Mesothelial cell of epicardium (in vitro differentiated cells): ENCODE measurements at places on chromosomes 7 and 10. TPM values are rescaled to one million over a fixed set of nuclear protein-coding genes. Genes with fewer than 3 reads are reported as not detected.

- peaks cover 33% of the 10 kb centered on the region for H3K36me3 ChIP-seq
- no peaks in the 10 kb centered on the region for H3K27me3 ChIP-seq
- H3K27ac ChIP-seq, result no peak overlapping the region
- DNase-seq, result no peak
- peaks cover 28% of the 10 kb centered on the region for H3K4me1 ChIP-seq
Measured at GRCh38 chr7:149620961-149621360, 123.4 kb upstream of the ZNF746 start.

DNA sequence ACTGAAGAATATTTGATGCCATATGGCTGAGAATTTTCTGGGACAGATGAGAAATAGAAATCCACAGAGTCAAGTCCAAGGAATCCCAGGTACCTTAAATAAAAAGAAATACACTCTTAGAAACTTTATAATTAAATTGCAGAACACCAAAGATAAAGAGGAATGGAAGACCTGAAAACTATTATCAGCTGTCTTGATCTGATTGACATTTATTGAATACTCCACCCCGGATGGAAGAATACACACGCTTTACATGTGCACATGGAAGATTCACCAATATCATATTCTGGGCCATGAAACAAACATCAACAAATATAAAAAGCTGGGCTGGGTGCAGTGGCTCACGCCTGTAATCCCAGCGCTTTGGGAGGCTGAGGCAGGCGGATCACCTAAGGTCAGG lies 81.6 kb downstream of the EXOC6 start:
- no peak overlapping the region for H3K4me3 ChIP-seq
- no peaks in the 10 kb centered on the region for H3K27me3 ChIP-seq
- no peak overlapping the region for H3K27ac ChIP-seq
- no peak for DNase-seq

The SNCG gene
- total RNA-seq, result 92.0 to 104 TPM (median 98.5 TPM) in 3 replicates

- DNase-seq, result no peak
- H3K27me3 ChIP-seq, result no peaks in the 10 kb centered on the region
- peaks cover 12% of the 10 kb centered on the region for H3K4me1 ChIP-seq
- H3K27ac ChIP-seq, result no peak overlapping the region
Measured at GRCh38 chr10:23367896-23368595, 23.4 kb upstream of the C10orf67 start.

DNA sequence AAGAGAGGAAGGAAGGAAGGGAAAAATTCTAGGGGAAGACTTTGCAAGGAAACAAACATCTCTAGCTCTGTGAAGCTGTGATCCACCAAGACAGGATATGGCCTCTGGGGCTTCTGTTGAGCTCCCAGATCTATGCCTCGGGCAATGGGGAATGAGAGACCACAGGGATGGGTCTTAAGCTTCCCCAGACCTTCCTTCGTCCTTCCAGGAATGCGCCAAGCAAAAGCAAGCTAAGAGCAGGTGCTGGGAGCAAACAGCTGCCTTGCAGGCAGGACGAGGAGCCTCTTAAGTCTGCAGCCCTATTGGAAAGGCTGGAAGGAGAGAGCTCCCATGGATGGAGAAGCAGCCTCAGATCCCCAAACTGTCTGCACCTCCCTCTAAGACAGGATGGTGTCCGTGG lies 21.9 kb upstream of the ELN start:
- no peak overlapping the region for H3K4me3 ChIP-seq
- peaks cover 34% of the 10 kb centered on the region for H3K4me1 ChIP-seq
- H3K27ac ChIP-seq, result peak overlapping the region; percentile 90
- no peaks in the 10 kb centered on the region for H3K27me3 ChIP-seq
- H3K36me3 ChIP-seq, result no peaks in the 10 kb centered on the region

- H3K27me3 ChIP-seq, result no peaks in the 10 kb centered on the region
- H3K36me3 ChIP-seq, result peaks cover 17% of the 10 kb centered on the region
- H3K27ac ChIP-seq, result no peak overlapping the region
- no peak for DNase-seq
- H3K4me3 ChIP-seq, result no peak overlapping the region
- no peaks in the 10 kb centered on the region for H3K4me1 ChIP-seq
Measured at GRCh38 chr7:75534727-75535307, 42.7 kb downstream of the SPDYE5 start.

The DNAH11 gene
- 0.50 to 0.80 TPM (median 0.53 TPM) in 3 replicates for total RNA-seq

The HABP2 gene
- 0.13 TPM in 1 of 3 replicates, not detected in the others for total RNA-seq

The TLX1 gene
- not detected in 3 replicates for total RNA-seq

GRCh38 chr7:117929237-117929636 lies 56.0 kb upstream of the CTTNBP2 start:
- peaks cover 22% of the 10 kb centered on the region for H3K4me1 ChIP-seq
- no peak overlapping the region for H3K4me3 ChIP-seq
- peaks cover 4% of the 10 kb centered on the region for H3K27me3 ChIP-seq
- H3K27ac ChIP-seq, result peak overlapping the region; percentile 32
- DNase-seq, result no peak

DNA sequence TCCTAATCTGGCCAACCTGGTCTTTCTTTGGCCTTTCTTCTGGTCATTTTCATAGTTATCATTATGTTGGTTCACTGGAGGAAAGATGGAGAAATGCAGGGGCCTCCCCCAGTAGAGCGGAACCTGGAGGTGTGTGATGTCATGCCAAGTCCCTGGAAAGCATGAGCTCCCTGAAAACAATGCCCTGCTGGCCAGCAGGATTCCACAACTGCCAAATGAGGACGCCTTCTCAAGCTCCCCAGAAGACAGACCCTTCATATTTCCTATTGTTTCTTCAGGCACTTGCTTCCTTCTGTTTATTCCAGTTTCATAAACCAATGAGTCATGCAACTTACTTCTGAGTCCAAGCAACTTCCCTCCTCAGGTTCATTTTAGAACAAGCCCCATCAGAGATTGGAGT lies 339.0 kb downstream of the GATA3 start:
- no peak for DNase-seq
- peaks cover 5% of the 10 kb centered on the region for H3K4me1 ChIP-seq
- no peaks in the 10 kb centered on the region for H3K27me3 ChIP-seq
- H3K4me3 ChIP-seq, result no peak overlapping the region
- no peak overlapping the region for H3K27ac ChIP-seq
- no peaks in the 10 kb centered on the region for H3K36me3 ChIP-seq

DNA sequence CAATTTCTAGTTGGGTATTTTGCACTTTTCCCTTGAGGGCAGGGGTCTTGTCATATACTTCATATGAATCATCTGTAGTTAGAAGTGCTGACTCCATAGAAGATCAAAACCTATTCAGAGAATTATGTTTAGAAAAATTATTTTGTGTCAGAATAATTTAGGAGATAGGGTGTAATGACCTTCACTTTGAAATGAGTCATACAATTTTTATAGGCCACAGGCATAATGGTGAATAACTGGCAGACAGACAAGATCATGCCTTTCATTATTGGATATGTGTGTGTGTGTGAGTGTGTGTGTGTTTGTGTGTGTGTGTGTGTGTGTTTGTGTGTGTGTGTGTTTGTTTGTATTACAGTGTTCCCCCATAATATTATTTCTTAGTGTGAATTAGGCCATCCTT lies 523.0 kb downstream of the ANKRD7 start:
- no peaks in the 10 kb centered on the region for H3K27me3 ChIP-seq
- DNase-seq, result no peak
- no peak overlapping the region for H3K4me3 ChIP-seq

The SFRP5 gene
- 0.69 to 1.1 TPM (median 0.86 TPM) in 3 replicates for total RNA-seq

The BTBD16 gene
- not detected in 3 replicates for total RNA-seq

The SPDYE1 gene
- not detected in 3 replicates for total RNA-seq

DNA sequence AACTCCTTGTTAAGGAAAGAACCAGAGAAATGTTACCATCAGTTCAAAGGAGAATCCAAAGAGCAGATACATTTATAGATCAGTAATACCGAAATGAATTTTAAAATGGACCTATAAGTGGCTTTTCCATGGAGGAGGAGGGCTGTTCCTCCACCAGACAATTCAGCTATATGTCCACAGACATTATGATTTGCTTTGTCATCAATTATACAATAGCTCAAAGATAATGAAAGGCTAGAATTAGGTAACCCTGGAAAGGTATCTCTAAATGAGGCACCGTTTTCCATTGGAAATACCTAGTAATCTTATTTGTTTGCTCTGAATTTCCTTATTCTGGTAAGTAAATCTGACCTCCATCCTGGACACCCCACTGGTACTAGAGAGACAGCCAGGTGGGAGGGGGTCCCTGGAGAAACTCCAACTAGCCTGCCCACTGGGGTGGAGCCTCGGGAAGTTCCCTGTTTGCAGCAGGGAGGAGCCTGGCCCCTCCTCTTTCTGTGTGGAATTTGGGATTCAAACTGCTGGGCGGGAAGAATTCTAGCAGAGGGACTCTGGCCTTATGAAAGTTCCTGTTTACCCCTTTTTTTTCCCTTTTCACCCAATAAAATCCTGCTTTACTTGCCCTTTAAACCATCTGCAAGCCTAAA lies 218.0 kb downstream of the PHF14 start:
- no peaks in the 10 kb centered on the region for H3K36me3 ChIP-seq
- peaks cover 38% of the 10 kb centered on the region for H3K4me1 ChIP-seq
- H3K27me3 ChIP-seq, result no peaks in the 10 kb centered on the region
- no peak for DNase-seq

DNA sequence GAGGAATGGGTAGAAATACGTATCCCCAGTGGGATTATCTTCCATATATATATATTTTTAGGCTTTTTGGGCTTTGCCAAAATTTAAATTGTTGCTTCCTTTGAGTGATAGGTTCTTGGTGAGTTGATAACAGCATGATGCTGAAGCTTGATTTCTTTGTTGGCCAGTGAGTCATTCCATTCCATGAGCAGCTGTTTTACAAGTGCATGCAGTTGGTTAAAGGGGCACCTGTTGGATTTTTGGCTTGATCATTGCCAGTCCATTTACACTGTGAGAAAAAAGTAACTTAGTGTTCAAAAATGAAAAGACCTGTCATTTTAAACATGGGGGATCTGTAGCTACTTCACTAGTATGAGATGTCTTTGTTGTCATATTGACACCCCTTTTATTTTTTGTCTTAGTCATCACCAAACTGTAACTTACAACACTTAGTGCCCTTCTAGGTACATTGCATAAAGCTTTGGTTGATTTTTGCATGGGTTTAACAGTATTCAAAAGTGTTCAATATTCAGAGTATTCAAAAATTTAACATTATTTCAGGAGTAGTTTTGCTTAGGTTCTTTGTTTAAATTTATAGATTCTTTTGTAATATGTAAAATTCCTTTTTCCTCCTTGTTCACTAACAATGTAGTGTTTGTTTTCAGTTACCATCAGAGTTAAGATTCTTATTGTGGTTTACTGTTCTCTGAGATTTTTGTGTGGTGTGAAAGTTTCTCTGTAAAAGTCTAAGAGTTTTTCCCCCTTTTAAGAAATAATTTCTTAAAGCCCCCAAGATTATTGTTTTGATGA lies 8.8 kb downstream of the AKAP9 start:
- H3K4me3 ChIP-seq, result no peak overlapping the region
- no peak overlapping the region for H3K27ac ChIP-seq
- peaks cover 11% of the 10 kb centered on the region for H3K36me3 ChIP-seq
- DNase-seq, result no peak

DNA sequence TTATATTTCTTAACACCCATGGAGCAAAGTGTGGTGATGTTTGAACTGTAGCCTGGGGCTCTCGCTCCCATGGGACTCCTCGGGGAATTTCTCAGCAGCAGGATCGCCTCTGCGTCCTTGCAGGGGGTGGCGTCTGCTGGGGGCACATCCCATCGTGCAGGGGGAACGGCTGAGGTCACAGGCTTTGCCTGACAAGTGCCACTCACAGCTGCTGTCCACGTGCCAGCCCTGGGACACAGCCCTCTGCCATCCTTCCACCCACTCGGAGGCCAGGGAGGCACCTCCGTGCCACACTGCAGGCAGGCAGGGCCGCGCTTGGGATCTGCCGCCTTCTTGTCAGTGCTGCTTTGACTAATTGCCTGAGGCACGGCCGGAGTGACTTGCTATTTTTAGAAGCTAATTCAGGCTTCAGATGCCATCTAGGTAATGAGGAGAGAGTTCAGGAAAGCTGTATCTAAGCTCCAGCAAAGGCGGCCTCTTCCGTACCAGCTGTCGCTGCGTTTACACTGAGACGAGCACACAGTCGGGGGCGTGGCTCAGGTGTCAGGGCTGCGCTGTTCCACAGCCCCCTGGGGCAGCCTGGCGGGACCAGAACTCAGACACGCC lies 45.7 kb downstream of the PITRM1 start:
- peaks cover 10% of the 10 kb centered on the region for H3K4me1 ChIP-seq
- no peaks in the 10 kb centered on the region for H3K27me3 ChIP-seq
- no peak overlapping the region for H3K4me3 ChIP-seq
- peak overlapping the region; percentile 4 for H3K27ac ChIP-seq
- H3K36me3 ChIP-seq, result peaks cover 26% of the 10 kb centered on the region

- peaks cover 5% of the 10 kb centered on the region for H3K36me3 ChIP-seq
- H3K4me3 ChIP-seq, result no peak overlapping the region
- no peak for DNase-seq
- no peak overlapping the region for H3K27ac ChIP-seq
Measured at GRCh38 chr7:40874756-40875155, 740.0 kb downstream of the SUGCT start.

- peaks cover 5% of the 10 kb centered on the region for H3K27me3 ChIP-seq
- H3K4me1 ChIP-seq, result peaks cover 7% of the 10 kb centered on the region
- H3K27ac ChIP-seq, result no peak overlapping the region
- no peak overlapping the region for H3K4me3 ChIP-seq
- no peak for DNase-seq
Measured at GRCh38 chr7:50531928-50532327, 33.3 kb downstream of the DDC start.

- H3K27ac ChIP-seq, result no peak overlapping the region
- H3K4me1 ChIP-seq, result peaks cover 10% of the 10 kb centered on the region
- H3K4me3 ChIP-seq, result peak overlapping the region; percentile 81
- H3K27me3 ChIP-seq, result peaks cover 92% of the 10 kb centered on the region
- no peak for DNase-seq
- no peaks in the 10 kb centered on the region for H3K36me3 ChIP-seq
Measured at GRCh38 chr10:101292194-101293006, 61.6 kb upstream of the BTRC start.

The PKD1L1 gene
- 0.18 to 0.38 TPM (median 0.36 TPM) in 3 replicates for total RNA-seq

DNA sequence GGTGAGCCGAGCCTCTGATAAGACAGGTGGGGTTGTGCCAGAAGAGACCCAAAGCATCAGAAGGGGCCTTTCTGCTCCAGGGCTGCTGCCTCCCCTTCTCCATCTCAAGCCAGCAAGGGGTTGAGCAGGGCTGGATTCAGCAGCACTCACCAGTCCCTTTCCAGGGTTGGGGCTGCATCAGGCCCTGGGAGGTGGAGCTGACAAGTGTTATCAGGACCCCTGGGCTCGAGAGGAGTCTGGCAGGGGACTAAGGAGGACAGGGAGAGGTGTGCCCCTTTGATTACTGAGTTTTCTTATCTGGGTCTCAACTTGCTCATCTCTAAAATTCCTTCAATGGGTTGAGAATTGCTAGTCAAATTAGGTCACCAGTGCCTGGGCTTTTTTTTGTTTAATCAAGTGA lies 17.8 kb downstream of the ARHGAP22 start:
- no peak for DNase-seq
- peaks cover 3% of the 10 kb centered on the region for H3K36me3 ChIP-seq
- H3K4me1 ChIP-seq, result peaks cover 10% of the 10 kb centered on the region
- no peak overlapping the region for H3K4me3 ChIP-seq
- H3K27ac ChIP-seq, result no peak overlapping the region
- H3K27me3 ChIP-seq, result peaks cover 12% of the 10 kb centered on the region

- H3K27me3 ChIP-seq, result no peaks in the 10 kb centered on the region
- no peaks in the 10 kb centered on the region for H3K4me1 ChIP-seq
- no peak overlapping the region for H3K27ac ChIP-seq
- H3K4me3 ChIP-seq, result no peak overlapping the region
- no peaks in the 10 kb centered on the region for H3K36me3 ChIP-seq
Measured at GRCh38 chr7:64871761-64872160, 31.3 kb upstream of the ZNF273 start.
